CD8-positive, alpha-beta memory T cell (primary cell): ENCODE measurements at places on chromosomes 5 and 9.

DNA sequence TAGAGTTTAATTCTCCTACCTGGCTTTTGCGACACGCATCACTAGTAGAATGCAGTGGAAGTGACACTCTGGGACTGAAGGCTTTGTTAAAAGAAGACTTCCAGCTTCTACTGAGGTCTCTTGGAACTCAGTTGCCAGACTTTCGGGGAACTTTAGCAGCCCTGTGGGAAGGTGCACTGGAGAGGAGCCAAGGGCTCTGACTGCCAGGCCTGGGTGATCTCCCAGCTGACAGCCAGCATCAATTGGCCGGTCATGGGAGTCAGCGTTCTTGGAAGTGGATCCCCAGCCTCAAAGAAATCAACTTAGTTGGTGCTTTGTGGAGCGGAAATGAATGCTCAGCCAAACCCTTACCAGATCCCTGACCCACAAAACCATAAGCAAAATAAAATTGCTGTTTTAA lies 87.1 kb downstream of the OSTF1 start:
- DNase-seq, result no peak

- DNase-seq, result no peak
These were observed 188.9 kb downstream of the SGCD start for GRCh38 chr5:156515803-156516360.

GRCh38 chr9:92644278-92644677 lies 25.7 kb downstream of the IPPK start:
- DNase-seq, result no peak

DNA sequence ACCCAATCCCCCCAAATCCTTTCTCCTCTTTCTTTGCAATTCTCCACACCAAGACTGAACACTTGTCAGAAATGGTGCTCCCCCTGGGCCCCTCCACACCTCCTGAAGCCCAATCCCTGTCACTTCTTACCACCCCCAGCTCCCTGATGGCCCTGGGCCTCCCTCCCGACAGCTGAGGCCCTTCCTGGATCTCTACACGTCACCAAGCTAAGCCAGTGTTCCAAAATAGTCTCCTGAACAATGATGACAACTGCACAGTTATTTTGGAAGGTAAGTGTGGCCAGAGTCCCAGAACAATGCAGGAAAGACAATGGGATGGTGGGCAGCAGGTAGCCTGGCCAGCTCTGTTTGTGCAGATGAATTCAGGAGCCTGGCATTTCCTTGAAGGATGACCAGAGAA lies 63.7 kb upstream of the PRSS3 start:
- no peak for DNase-seq
